ENCODE measurements at places on chromosomes 13 and 19.
A peak's percentile ranks its signal among the peaks of the same experiment; 100 is the strongest.

- no peak for DNase-seq
Observed at GRCh38 chr13:30362869-30363268, 55.5 kb upstream of the KATNAL1 start.

DNA sequence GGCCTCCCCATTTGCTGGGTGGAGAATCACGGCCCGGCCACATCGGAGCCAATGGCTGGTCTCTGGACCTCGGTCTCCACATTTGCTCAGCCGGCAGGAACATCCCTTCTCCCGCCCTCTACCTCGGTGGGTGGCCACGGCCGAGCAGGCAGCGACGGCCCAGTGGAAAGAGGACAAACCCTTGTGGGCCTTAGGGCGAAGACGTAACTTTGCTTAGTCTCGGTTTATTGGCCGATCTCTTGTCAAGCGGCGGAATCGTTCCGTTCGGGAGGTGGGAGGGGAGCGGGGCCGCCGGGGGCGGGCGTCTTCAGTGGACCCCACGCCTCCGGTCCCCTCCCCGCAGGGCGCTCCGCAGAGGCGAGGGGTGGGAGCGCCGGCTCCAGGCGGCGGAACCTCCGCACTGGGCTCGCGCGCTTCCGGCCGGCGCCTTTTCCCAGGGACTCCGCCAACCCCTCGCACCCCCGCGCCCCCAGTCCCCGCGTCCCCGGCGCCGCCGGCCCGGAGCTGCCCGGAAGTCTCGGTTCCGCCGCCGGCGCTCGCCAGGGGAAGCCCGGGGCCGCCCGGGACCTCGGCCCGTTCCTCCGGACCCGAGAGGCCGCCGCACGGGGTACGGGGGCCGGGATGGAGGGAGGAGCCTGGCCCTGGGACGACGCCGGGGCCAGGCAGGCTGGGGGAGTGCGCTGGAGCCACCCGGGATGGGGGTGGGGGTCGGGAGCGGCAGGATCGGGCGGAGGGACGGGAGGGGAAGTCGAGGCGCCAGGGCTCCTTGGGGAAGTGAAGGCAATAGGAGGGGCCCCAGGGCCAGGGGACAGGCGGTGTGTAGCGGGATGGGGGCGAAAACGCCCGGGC lies at the start of gene ZNF580:
Gene ZNF580, plus strand, starts transcription at position 426 of the 849 bp plus-strand sequence. CDS start 1,507 bp downstream, outside the sequence.
- no peak for DNase-seq

DNA sequence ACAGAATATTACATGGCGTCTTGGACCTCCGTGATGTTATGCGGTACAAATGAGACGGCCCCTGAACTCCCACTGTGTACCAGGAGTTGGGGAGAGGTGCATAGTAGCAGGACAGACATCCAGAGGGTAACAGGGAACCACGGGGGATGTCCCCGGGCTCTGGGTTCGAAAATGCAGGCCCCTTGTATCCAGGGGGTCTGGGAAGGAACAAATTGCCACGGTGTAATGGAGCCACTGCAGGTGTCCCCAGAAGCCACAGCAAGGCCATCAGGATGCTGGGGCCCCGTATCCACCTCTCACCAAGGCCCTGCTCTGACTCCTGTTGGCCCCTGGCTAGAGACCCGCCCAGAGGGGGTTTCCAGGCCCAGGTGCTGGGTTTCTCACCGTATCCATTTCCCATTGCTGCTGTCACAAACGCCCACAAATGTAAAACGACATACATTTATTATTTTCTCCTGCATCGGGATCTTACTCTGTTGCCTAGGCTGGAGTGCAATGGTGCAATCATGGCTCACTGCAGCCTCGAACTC lies 77.8 kb downstream of the INSR start:
- DNase-seq, result no peak

GRCh38 chr19:17949956-17950309 lies 17.0 kb upstream of the KCNN1 start:
- no peak for DNase-seq

DNA sequence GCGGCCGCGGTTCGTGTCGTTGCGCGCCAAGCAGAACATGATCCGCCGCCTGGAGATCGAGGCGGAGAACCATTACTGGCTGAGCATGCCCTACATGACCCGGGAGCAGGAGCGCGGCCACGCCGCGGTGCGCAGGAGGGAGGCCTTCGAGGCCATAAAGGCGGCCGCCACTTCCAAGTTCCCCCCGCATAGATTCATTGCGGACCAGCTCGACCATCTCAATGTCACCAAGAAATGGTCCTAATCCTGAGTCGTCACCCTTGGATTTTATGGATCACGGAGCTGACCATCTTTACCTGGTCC lies 475 bp downstream of the MRPL57 start:
- DNase-seq, result no peak

DNA sequence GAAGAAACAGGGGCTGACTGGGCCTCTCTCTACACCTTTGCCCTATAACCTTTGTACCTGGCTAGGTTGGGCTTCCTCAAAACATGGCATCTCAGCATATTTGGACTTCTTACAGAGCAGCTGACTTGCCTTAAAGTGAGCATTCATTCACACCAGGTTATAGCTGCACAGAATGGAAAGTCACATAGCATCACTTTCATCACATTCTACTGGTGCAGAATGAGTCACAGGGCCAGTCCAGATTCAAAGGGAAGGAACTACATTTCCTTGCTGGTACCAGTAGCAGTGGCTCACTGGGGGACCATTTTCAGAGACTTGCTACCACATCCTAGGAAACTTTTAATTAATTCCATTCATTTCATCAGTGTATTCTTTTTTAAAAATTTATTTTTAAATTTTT lies 20.3 kb upstream of the TPTE2 start:
- DNase-seq, result no peak

DNA sequence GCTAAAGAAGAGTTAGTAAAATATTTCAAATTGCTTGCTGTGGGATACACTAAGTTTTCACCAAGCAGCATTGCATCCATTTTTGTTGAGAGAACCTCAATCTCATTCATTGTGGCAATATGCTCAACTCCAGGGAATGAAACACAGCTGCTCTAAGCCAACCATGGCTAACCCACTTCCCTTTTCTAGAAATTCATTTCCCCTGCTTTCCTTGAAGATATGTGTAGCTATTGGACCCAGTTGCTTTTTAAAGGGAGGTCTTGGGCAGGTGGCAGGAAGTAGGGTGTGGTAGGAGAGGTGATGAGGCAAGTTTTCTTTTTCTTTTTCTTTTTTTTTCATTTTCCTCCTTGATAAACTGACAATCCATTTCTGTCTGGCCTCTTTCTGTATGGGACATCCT lies 452.2 kb downstream of the FGF14 start:
- DNase-seq, result no peak

- DNase-seq, result no peak
Observed at GRCh38 chr13:77389625-77390000, 62.7 kb upstream of the MYCBP2 start.

DNA sequence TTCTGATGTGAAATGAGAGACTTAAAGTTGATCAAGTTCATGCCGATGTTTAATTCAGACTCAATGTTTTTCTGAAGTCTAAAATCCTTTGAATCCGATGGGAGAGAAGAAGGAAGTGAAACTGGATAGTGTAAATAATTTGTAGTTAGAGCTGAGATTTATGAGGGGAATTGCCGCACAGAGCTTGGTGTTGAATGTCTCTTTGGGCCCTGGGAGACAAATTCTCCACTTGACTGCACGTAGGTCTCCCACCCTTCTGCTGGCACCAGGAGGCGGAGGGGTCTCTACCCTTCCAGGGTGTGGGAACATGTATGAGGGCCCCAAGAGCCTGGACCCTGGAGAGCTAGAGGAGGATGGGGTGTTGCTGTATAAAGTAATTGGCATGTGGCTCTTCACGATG lies 140.8 kb upstream of the SERP2 start:
- no peak for DNase-seq

DNA sequence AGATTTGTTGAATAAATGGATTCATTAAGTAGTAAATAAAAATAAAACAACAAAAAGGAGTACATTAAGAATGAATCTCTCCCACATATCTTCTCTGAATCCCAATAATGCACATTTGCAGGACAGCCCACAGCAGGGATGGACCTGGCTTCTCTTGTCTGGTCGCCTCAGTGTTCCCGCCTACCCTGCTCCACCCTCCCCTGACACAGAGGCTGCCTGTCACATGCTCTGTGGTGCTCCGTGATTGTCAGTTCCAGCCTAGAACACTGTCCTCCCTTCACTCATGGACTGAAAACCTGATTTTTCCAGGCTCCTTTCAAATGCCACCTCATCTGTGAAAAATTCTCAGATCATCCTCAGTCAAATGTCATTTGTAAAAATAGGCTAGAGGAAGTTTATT lies 94.5 kb upstream of the GPR12 start:
- no peak for DNase-seq

- no peak for DNase-seq
Observed at GRCh38 chr19:30428844-30429243, 56.7 kb downstream of the ZNF536 start.

GRCh38 chr19:7550987-7551761 lies 15.7 kb downstream of the PNPLA6 start:
- DNase-seq, result no peak

DNA sequence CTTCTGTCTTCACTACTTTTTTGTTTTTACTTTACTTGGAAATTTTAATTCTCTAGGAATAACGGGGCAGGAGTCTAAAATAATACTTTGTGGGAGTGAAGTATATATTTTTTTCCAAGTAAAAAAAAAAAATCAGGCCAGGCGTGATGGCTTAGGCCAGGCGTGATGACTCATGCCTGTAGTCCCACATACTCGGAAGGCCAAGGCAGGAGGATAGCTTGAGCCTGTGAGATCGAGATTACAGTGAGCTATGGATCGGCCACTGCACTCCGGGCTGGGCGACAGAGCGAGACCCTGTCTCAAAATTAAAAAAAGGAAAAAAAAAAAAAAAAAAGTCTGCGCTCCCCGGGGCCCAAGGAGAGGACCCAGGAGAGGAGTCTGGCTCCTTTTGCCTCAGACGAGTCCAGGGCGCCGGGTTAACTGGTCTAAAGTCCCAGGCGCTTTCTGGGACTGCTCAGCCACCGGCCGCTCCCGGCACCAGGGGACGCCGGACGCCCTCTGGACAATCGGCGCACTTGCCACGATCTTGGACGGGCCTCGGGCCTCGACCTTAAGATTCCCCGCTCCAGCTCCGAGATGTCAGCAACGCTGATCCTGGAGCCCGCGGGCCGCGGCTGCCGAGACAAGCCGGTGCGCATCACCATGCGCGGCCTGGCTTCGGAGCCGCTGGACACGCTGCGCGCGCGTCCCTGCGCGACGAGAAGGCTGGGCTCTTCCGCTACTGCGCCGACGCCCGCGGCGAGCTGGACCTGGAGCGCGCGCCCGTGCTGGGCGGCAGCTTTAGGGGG lies 2.7 kb upstream of the ZFP82 start:
- peak; percentile 1 for DNase-seq

DNA sequence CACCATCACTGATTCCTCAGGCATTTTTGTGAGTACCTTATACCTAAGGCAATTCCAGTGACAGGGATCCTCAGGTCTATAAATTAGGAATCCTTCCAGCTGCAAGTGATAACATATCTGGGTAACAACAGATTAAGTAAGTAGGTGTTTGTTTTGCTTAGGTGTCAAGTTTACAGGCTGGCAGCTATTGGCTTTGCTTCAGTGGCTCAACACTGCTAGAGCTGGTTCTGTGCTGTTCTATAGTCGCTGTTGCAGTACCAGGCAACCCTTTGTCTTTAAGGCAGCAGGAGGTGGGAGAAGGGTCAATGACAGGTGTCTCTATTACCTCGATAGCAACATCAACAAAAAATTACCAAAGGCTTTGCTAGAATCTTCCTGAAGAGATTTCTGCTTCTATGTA lies 27.0 kb downstream of the SLC10A2 start:
- DNase-seq, result no peak

DNA sequence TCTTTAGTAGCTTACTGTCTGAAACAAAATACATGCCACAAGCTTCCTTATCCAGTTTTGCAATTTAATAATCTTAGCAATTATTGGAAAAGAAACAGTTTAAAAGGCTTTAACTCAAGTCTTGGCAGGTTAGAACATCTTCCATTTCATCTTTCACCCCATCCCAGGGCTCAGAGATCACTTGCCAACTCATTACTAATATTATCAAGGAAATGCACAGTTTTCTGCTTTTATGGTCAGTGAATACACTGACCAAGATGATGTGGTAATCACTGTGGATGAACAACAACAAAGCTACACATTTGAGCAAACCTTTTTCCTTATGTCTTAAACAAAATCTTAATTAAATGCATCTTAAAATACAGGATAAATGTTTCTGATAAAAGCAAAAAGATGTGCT lies 48.0 kb upstream of the ITM2B start:
- DNase-seq, result no peak

DNA sequence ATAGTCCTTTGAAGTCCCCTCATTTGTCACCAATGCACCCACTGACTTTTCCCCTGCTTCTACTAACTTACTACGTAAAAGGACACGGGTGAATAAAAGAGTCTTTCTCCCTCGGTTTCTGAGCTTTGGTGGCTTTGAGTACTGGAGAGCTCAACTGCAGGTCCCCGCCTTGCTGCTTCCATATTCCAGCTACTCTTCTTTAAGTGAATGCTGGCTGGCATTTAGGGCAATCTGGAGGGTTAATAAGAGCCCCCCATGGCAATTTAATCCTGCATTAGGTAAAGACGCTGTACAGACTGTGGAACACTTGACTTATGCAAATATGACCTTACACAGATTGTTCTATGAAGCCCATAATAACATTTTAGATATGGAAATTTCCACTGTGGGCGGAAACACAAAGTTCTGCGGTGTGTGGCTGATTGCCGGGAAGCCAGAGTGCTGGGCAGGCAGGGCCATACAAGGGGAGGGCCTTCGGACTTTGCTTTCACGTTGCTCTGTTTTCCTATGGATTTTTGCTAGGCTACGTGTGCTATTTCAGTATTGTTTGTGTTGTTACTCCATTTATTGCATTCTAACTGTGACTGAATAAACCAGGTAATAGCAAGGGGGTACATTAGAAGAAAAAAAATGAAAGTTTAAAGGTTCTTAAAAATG lies 97.5 kb downstream of the SLC10A2 start:
- no peak for DNase-seq

- no peak for DNase-seq
Observed at GRCh38 chr13:114027046-114027715, 53.3 kb upstream of the C13orf46 start.

- no peak for DNase-seq
Observed at GRCh38 chr13:24275041-24275440, 34.3 kb upstream of the C1QTNF9 start.
